Astrocyte of the spinal cord (primary cell): ENCODE measurements at places on chromosomes 5 and 9.

DNA sequence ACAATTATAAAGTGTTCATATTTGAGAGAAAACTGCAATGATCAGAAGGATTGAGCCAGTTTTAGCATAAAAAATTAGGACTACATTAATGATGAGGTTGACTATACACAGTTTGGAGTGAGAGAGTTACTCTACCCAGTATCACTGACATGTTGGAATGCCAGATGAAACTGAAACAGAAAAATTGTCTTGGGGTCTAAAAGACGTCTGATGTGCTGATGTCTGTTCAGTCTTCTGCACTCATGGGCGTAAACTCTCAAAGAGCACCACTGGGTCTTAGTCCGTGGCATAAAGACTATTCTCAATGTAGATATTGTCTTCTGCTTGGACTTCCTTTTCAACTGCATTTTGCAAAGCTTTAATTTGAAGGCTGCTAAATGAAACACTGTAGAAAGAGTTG lies 29.5 kb downstream of the HAVCR1 start:
- DNase-seq, result no peak

DNA sequence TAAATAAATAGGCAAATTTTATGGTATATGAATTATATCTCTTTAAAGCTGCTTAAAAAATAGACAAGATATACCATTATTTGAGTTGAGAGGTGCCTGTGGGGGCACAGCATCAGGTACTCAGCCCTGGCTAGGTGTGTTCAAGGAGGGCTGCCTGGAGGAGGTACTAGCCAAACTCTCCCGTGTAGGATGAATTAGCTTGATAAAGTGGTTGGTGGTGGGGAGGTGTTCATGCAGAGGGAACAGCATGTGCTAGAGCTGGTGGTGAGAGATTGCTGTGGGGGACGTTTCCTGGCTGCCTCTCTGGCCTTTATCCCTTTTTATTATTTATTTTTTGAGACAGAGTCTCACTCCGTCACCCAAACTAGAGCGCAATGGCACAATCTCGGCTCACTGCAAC lies 23.2 kb upstream of the NCS1 start:
- DNase-seq, result no peak

DNA sequence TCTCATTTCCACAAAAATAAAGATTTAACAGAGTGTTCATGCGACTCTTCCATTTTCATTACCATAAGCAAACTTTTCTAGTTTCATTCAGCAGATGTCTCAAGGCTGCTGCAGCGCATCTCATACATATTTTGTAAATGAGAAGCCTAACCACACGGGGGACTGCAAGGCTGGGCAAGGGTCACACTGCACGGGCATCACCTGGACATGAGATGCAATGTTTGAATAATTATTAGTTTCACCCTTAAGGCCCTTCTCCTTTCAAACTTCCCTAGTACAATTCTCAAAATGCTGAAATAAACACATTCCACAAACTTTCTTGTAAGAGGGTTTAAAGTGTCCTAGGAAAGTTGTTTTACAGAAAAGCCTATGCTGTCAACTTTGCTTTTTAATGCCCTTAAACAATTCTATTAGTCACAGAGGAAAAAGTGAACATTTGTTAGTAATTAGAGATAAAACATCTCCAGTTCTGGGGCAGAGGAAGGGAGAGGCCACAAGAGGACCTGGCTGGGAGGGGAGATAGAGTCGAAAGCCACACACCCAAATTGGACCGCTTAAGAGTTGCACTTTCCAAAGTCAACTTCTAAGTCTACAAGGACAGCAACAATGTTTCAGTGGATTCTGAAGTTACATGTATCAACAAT lies 1.3 kb downstream of the DENND1A start:
- DNase-seq, result peak; percentile 11

DNA sequence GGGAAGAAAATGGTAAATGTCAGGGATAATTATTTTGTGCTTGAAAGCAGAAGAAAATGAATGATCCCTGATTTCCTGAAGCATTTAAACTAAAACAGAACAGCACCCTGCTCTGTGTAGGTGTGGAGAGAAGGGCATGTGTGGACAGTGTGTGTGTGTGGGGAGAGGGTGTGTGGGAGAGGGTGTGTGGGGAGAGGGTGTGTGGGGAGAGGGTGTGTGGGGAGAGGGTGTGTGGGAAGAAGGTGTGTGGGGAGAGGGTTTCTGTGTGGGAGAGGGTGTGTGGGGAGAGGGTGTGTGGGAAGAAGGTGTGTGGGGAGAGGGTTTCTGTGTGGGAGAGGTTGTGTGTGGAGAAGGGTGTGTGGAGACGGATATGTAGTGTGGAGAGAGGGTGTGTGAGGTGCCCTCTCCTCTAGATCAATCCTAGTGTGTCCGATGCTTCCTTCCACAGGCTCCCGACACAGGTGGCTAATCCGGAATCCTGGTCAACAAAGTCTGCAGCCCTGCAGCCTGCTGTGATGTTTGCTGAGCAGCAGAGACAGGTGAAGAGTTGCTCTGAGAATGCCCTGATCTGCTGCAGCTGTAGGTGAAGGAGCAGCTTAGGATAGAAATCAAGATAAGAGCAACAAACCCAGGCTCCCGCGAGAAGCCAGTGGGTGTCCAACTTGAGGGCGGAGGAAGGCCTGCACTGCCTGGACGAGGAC lies 15.5 kb downstream of the IRX4 start:
- DNase-seq, result no peak

GRCh38 chr5:172641359-172642050 lies 442 bp downstream of the NEURL1B start:
- no peak for DNase-seq

GRCh38 chr5:133114166-133114932 lies 62.5 kb downstream of the HSPA4 start:
- DNase-seq, result no peak

DNA sequence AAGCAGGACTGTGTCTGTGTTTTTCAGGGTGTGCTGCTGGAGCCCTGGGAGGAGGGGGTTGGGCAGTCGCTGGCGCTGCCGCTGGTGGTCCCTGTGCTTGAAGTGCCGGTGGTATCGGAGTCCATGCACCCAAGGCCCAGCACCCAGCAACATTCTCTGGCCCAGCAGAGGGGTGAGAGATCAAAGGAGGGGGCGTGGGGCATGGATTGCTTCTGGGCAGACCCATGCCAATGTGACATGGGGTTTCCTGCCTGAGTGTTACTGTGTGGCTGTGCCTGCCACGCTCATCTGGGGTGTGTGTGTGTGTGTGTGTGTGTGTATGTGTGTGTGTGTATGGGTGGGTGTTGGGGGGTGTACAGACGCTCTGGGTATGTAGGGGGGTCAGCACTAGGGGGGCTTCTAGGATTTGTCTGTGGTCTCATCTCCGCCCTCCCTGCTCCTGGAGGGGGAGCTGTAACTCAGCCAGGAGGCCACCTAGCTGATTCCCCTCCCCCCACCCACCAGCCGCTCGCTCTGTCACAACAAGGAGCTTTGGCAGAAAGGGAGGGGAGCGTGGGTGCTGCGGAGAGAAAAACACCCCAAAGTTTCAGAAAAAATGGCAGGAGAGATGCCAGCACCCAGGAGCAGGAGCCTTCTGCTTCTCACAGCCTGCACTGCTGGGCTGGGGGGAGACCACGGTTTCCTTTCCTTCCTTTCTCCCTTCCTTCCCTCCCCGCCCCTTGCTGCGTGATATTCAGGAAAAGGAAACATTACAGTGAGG lies 35.9 kb upstream of the HSPA9 start:
- no peak for DNase-seq

DNA sequence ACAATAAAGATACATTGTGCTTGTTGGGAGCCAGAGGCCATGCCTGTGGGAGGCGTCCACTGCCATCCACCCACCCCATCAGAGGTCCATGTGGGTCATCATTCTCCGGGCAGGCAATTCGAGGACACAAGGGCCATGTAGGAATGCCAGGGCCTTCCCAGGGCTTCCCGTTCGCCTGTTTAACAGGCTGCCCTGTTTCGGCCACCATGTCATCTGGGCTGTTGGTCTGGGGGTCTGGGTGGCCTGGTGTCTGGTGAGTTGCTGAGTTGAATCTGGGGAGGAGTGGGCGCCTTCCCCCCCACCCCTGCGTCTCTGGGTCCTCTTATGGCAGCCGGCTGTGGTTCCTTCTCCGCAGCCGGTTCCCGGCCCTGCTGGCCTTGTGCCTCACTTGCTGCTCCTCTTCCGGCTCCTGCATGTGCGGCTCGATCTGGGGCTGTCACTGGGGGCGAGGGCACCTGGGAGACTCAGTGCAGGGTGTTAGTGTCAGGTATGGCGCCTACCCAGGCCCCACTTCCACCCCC lies 117.4 kb downstream of the WNK2 start:
- no peak for DNase-seq

GRCh38 chr5:67897980-67898379 lies 317.6 kb upstream of the PIK3R1 start:
- no peak for DNase-seq

DNA sequence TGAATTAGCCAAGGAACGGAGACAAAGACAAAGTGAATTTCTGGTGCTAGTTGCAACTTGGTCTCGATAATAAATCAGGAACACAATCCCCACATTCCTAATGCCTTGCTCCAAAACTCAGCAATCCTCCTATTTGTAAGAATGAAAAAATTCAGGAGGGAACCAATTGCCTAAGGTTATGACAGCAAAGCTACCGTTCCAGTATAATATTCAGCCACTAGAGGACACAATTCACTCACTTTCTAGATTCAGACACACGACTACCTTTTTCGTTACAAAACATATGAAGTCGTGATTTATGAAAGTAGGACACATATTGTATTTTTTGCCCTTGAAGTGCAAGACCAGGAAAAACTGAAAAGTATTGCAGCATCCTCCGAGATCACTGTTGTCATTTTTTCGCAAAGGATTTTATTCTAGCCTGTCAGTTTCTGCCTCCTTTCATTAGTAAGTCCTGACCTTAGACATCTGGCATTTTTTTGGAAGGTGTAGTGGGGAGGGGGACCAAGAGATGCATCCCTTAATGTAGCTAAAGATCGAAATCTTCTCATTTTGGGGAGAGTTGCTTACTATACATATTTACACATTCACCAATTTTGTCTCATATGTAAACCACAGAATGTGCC lies 133.1 kb downstream of the DOCK8 start:
- DNase-seq, result peak; percentile 22

- peak; percentile 58 for DNase-seq
Observed at GRCh38 chr9:109652971-109653370, 127.0 kb upstream of the PALM2AKAP2 start.

DNA sequence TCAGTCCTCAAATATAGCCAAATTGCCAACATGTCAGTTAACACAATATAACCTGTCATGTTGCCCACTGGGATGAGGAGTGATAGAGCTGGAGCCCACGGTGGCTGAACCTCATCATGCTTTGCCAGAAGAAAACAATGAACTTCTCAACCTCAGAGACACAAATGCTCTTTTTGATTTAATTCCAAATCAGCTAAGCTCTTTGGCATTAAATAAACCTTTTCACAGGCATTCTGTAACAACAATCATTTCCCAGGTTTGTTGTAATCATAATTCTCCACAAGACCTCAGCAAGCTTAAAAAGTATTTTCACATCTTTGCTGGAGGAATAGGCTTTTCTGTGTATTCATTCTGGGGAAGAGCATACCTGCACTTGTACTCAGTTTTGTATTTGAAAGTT lies 830.9 kb downstream of the MAT2B start:
- no peak for DNase-seq

- DNase-seq, result no peak
Observed at GRCh38 chr5:175060257-175060656, 335.9 kb downstream of the MSX2 start.

GRCh38 chr5:28766565-28767158 lies 1728.3 kb upstream of the CDH9 start:
- peak; percentile 73 for DNase-seq

DNA sequence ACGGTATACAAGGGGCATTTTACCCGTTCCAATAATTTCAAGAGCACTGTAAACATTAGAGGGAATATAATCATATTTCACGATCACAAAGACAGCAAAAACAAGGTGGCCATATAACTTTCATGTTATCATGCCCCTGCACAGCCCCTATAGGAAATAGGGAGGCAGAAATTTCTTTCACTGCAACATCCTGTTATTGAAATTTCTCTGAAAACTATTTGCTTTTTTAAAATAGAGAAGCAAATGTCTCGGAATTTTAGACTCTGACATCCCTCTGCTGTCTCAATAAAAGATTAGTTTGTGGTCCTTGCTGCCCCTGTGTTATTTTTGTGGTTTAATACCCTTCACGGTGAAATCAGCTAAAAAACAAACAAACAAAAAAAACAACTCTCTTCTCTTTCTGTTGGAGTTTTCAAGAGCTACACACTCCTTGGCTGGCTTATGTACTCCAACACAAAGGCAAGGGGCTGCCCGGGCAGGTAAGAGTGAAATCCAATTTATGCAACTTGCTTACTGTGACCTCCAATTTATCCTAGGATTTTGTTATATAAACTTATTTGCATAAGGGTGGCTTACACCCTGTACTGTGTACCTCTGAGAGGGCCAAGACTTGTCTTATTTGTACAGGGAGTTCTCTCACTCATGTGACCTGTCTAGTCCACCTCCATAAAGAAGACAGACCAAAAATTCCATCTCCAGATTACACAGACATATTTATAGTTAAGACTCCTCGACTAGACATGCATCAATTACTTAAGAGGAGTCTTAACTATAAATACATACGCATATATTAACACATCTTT lies 223.6 kb downstream of the MLLT3 start:
- DNase-seq, result no peak

DNA sequence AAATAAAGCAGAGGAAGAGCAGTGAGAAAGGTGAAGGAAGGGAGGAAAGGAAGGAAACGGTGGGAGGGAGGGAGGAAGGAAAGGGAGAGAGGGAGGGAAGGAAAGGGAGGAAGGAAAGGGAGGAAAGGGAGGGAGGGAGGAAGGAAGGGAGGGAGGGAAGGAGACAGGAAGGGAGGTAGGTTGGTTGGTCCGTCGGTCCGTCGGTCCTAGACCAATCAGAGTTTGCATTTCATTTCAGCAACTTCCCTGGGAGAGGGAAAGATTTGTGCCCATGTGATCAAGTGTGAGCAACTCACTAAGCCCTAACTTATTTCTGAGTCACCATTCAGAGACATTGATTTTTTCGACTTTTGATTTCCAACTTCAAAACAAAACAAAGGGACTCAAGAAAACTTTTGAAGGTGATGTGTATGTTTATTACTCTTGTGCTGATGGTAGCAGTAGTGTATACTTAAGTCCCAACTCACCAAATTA lies 18.8 kb downstream of the NANS start:
- DNase-seq, result peak; percentile 63

GRCh38 chr5:66689522-66690220 lies 93.5 kb downstream of the MAST4 start:
- DNase-seq, result no peak

- DNase-seq, result no peak
Observed at GRCh38 chr5:2776337-2777302, 25.1 kb upstream of the IRX2 start.

DNA sequence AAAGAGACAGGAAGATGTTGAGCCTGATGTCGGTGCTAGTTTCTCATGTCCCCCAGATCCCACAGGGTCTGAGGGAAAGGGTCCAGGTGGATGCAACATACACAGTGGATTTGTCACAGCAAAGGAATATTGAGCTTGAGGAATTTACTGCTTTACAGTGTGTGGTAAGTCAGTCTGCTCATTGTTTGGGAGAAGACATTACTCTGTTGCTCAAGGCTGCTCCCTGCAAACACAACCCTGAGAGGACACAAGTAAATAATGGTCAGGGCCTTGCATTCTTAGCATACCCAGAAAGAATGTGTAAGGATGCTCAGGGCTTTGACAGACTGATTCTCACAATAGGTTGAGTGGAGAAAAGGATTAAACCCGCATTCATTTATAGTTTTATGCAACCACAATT lies 7.3 kb upstream of the MAN2A1 start:
- no peak for DNase-seq

- DNase-seq, result no peak
Observed at GRCh38 chr9:17052626-17053025, 82.2 kb upstream of the CNTLN start.

- no peak for DNase-seq
Observed at GRCh38 chr9:134678666-134679443, 37.3 kb downstream of the COL5A1 start.
